Uterine smooth muscle cell (primary cell): ENCODE measurements at places on chromosomes 7 and 10. TPM values are rescaled to one million over a fixed set of nuclear protein-coding genes. Genes with fewer than 3 reads are reported as not detected.

The OR2A1 gene
- not detected in 2 replicates for total RNA-seq

The RNF148 gene
- total RNA-seq, result 0.66 and 1.1 TPM in 2 replicates

The TBC1D12 gene
- total RNA-seq, result 13.6 and 16.7 TPM in 2 replicates

The PNLIPRP1 gene
- not detected in 2 replicates for total RNA-seq

The SLC18A3 gene
- not detected in 2 replicates for total RNA-seq

The CALCR gene
- not detected in 2 replicates for total RNA-seq
